ENCODE measurements at places on chromosomes 3 and 15. TPM values are rescaled to one million over a fixed set of nuclear protein-coding genes. Genes with fewer than 3 reads are reported as not detected.

- DNase-seq, result no peak
Measured at GRCh38 chr15:70766597-70766996, 3.2 kb upstream of the UACA start.

Gene LOXL1
- 0.67 TPM for polyA plus RNA-seq

- DNase-seq, result no peak
Measured at GRCh38 chr3:40875581-40875980, 323.7 kb upstream of the CTNNB1 start.

DNA sequence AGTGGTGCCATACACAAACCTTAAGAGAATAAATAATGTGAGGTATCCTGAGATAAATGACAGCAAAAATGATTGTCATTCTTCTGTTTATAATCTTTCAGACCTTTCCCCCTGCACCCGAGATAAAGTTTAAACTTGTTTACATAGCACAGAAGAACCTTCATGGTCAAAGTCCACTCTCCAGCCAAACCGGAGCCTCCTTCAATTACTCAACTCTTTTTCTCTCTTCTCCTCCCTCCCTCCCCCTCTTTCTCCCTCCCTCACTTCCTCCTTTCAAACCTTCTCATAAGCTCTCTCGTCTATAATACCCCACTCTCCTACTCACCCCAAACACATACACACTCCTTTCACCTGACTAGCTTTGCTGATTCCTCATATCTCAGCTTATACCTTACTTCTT lies 198.9 kb downstream of the EFHB start:
- no peak for DNase-seq

DNA sequence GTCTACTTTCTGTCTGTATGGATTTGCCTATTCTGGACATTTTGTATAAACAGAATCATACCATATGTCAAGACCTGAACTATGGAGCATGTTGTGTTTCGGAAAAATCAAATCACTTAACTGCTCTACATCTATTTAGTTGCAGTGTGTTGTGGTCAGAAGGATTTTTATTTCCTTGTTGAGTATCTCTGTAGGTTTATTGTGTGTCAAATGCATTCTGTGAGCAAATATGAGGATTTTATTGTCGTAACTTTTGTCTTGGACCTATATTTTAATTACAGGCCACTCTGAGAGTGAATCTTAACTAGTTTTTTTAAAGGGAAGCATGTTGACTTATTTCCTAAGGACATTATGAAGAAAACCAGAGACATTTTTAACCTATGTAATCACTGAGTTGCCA lies 84.6 kb upstream of the MYZAP start:
- DNase-seq, result no peak

DNA sequence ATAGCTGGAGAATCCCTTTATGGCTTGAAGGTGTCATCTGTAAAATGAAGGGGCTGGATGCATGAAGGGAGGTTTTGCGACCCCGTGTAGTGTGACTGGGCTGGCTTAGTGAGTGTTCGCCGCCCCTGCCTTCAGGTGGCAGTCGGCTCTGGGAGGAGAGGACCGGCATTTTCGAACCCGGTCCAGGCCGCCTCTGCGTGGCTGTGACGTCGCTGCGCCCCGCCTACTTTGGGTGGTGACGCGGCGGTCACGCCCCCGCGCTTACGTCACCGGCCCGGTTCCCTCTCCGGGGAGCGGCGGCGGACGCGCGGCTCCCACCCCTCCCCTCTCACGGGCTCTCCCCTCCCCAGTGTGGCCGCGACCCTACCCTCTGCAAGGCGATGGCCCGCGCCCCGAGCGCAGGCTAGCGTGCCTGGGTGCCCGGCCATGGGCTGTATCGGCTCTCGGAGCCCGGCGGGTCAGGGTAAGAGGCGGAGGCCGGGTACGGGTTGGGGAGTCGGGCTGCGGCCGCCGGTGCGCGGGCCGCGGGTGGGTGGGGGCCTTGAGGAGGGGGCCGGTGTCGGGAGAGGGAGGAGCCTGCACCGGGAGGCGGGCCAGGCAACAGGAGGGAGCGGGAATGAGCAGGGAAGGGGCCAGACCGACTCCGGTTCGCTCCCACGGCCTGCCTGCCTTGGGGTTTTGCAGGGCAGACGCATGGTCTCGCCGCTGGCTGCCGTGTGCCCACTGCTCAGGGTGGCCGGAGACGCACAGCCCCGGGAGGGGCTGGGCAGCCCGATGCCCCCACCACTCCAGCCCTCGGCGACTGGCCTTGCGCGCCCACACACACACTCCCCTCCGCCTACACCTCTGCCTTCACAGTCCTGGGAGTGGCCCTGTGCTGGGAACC lies 1.5 kb upstream of the FAM131A start:
- DNase-seq, result peak; percentile 97

DNA sequence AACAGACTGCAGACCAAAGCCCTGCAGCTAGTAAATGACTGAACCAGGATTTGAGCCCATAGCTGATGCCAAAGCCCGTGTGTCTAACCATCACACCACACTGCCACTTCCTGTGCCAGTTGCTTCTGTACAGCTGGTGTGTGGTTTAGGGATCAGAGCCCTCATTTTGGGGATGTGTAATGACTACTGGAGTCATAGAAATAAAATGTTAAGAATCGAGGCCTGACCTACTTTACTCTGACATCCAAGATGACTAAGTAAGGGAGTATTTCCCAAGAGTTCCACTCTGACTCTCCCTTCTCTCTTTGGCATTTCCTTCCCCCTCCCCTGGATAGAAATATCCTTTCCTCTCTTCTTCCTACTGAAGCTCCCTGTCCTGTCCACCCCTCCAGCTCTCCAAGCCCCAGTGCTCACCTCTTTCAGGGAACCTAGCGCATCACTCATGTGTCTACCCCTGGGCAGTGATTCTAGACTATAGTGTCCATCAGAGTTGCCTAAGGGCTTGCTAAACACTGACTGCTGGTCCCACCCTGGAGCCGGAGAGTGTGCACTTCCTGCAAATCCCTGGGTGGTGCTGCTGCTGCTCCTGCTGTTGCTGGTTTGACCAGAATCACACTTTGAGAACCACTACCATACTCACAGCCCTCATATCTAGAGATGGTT lies 53.8 kb downstream of the MGLL start:
- DNase-seq, result no peak

- DNase-seq, result no peak
Measured at GRCh38 chr3:172266103-172266502, 182.2 kb downstream of the GHSR start.

DNA sequence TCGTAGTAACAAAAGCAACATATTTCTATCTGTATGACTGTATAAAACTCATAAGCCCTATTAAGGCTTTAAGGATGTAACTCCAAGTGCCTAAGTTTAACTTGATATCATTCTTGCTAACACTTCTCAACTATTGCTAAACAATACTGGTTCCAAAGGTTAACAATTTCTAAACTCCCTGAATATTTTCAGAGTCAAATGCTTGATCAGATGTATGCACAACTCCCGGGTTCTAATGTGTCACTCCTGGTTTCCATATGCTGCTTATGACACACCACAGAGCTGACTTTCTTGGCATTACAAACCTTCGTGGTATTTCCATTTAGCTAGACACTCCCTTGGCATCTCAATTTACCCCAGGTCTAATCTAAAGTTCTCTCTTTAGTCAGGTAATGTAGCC lies 26.3 kb downstream of the DZIP1L start:
- no peak for DNase-seq

- no peak for DNase-seq
Measured at GRCh38 chr15:69472046-69472445, 19.4 kb downstream of the RPLP1 start.

- peak; percentile 40 for DNase-seq
Measured at GRCh38 chr3:186108106-186108940, 566 bp downstream of the ETV5 start.

DNA sequence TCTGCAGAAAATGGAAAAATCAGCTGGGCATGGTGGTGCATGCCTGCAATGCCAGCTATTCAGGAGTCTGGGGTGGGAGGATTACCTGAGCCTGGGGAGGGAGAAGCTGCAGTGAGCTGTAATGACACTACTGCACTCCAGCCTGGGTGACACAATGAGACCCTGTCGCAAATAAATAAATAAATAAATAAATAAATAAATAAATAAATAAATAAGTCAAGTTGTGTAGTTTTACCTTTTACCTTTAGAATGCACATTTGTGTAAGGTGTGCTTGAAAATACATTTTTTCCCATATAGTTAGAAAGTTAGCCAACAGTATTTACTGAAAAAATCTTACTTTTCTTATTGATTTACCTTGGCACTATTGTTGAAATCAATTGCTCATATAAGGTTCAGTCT lies 515.6 kb downstream of the NAALADL2 start:
- no peak for DNase-seq

DNA sequence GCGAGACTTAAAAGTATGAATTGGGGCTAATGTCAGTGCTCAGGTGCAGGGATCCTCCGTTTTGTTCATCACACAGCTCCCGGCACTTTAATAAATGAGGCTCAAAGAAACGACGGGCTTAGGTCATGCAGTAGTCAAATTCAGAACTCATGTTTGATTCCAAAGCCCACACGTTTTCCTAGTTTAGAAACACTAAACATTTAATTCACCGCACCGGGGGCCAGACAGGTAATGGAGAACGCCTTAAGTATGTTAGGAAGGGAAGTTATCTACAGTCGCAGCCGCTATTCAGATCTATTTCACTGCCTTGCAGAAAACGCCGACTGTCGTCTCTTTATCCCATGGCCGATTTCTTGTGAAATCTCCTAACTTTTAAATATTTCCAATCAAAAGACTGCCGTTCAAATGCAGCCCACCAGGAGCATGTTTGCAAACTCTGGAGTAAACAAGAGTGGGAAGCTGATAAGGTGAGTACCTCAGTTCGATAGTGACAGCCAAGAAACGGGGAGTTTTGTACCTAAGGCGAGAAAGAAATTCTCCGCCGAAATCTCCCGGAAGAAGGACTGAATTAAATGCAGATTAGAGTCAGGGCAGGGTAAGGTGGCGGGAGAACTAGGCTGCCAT lies 569 bp downstream of the HIGD2B start:
- no peak for DNase-seq

GRCh38 chr3:105799286-105799685 lies 69.5 kb downstream of the CBLB start:
- DNase-seq, result no peak

DNA sequence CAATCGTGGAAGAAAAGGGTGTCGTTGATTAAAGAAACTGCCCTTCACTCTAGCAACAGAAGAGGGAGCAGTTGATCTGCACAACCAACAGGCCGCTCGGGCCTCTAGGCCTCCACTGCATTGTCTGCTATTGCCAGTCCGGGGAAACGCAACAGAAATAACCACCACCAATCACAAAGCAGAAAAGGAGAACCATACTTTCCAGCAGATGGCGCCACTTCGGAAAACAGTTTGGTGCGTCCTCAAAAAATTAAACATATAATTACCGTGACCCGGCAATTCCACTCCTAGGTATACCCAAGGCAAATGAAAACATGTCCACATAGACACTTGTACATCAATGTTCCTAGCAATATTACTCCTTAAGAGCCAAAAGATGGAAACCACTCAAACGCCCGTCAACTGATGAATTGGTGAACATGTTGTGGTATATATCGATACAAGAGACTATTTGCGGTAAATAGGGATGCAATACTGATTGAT lies 154.1 kb downstream of the TJP1 start:
- peak; percentile 51 for DNase-seq

DNA sequence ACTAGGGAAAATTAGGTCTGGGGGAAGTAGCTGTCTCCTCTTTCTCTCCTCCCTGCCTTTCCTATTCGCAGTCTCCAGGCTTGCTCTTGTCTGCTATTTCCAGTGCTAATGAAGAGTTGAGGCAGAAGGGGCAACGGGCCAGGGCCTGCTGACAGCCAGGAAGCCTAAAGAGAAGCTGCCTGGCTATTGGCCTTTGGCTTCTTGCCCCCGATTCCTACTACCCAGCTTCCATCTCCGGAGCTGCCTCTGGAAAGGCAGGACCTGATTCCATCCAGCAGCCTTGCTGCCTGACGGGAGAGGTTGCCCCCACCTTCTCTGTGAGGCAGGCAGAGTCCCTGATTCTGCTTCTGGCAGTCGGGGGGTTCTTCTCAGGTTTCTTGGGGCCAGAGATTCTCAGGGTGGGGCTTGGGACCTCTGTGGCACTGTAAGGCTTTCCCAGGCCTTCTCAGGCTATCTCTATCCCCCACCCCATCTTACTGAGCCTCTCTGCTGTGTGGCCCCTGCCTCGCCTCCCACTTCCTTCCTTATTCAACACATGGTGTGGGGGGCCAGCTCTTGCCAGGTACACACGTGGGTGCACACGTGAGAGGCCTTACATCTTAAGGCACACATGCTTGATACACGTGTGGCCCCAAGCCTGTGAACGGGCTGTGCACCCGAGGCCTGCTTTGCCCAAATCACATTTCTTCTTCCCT lies 18.2 kb upstream of the JMJD7 start:
- DNase-seq, result no peak

Gene ITPKA
- polyA plus RNA-seq, result 0.36 TPM

DNA sequence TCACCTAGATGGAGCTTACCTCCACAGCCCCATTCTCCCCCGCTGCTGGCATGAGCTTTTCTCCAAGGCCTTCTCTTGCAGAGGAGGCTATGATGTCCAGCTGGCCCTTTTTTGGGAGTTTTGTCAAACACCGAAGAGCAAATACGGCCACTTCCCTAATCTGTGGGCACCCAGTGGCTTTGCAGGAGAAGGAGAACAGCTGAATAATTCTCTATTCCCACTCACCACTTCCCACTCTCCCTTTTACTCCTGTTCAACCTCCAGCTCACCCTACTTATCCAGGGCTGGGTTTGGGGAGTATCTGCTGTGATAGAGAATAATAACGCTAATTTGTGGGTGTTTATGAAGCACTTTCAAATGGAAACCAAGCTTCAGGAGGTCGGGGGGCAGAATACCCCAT lies 93.0 kb downstream of the AAGAB start:
- DNase-seq, result no peak

GRCh38 chr15:96330064-96330449 lies 443 bp upstream of the NR2F2 start:
- no peak for DNase-seq

GRCh38 chr3:119589102-119589773 lies 8.4 kb upstream of the PLA1A start:
- no peak for DNase-seq

GRCh38 chr15:92076541-92076940 lies 223.0 kb downstream of the SLCO3A1 start:
- no peak for DNase-seq

DNA sequence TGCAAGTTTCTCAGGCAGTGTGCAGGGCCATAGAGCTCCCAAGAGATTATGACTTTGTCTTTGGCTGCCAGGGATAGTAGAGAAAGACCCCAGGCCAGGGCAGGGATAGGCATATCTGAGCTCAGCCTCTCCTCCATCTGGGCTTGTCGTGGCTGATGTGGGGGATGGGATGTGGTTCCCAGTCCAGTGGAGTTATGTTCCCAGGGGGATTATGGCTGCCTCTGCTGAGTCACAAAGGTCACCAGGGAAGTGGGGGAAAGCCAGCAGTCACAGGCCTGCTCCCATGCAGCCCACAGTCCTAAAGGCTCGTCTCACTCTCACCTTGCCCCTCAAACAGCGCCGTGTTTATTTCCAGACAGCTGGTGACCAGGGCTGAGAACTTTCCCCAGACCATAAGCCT lies 354.9 kb downstream of the SI start:
- DNase-seq, result no peak
